ENCODE measurements at places on chromosomes 6 and 20.
A peak's percentile ranks its signal among the peaks of the same experiment; 100 is the strongest.

GRCh38 chr6:136408204-136408603 is 118.6 kb upstream of the BCLAF1 start:
- no peak for DNase-seq

DNA sequence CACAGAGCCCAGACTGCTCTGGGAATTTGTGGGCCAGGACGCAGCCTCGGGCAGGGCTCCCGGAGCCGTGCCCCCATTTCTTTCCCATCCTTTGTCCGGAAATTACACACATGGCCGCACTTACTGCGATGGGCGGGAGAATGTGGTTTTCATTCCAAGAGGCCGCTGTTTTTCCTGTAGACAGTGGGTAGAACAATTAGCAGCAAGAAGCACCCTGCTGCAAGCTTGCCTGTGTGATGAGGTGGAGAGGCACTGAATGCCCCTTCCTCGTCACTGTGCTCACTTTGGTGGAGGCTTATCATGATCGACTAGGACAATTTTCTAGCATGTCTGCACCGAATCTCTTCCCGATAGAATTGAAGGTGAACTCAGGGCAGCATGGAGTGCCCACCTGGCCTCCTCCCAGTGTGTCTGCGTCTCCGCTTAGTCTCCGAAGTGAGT is 102.8 kb downstream of the DACT2 start:
- DNase-seq, result no peak

DNA sequence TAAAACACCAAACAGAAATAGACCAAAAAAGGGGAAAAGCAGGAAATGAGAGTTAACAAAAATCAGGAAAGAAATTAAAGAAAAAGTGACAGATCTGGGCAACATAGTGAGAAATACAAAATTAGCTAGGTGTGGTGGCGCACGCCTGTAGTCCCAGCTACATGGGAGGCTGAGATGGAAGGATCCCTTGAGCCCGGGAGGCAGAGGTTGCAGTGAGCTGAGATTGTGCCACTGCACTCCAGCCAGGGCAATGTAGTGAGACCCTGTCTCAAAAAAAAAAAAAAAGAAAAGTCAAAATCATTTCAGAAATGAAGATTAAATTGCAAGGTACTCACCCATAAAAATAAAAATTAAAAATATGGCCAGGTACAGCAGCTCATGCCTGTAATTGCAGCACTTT is 13.0 kb upstream of the GRM4 start:
- DNase-seq, result no peak

DNA sequence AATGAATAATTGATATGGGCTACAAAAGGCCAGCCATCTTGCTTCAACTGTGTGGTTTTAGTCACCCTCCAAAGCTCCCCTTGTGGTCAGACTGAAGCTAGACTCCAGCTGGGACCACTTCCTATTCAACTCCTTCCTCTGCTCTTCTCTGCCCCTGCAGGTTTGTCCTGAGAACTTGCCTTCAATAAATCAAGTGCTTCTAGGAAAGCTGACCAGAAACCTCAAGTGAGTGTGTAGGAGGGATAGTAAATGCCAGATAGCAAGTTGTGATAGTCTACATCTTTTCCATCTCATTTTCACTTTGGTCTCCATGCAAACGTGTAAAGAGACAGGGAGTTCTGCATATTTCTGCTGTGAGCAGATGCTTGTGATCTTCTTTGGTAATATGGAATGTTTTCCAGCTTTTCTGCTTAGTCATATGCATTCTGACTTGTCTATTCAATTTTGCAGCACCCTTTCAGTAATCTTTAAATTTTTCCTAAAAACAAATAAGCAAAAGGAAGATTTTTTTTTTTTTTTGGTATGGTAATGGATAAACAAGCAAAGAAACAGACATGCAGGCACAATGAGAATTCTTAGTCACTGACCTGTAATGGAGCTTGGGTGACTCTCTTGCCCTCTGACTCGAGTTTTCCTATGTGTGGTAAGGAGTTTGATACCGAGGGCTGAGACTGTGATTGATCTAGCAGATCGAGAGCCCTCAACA is 201.3 kb upstream of the BTBD3 start:
- DNase-seq, result no peak

- no peak for DNase-seq
Observed at GRCh38 chr6:107658920-107659865, 164.9 kb downstream of the SCML4 start.

DNA sequence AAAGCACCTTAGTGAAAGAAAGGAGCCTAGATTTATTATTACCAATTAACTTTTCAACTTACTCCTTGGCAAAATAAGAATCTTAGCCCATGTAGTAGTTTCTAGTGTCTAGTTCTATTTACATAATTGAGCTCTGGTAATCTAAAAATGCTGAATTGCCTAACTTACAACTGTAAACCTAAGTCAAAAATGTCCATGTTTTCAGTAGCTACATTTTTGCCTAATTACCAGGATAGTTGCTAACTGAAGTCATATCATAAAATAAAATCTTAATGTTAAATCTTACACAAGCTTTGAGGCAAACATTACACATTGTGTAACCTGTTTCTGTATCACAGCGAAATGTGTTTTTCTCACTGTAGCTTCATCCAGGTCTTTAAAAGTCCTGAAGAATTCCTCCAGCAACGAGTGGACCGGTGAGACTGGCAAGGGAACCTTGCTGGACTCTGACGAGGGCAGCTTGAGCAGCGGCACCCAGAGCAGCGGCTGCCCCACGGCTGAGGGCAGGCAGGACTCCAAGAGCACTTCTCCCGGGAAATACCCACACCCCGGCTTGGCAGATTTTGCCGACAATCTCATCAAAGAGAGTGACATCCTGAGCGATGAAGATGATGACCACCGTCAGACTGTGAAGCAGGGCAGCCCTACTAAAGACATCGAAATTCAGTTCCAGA is 7.6 kb upstream of the CLDN20 start:
- no peak for DNase-seq

GRCh38 chr6:134689177-134689576 is 260.7 kb downstream of the ALDH8A1 start:
- no peak for DNase-seq

GRCh38 chr6:38579010-38579628 is 60.6 kb downstream of the BTBD9 start:
- DNase-seq, result no peak

- no peak for DNase-seq
Observed at GRCh38 chr6:146546443-146547043, 2.9 kb downstream of the RAB32 start.

DNA sequence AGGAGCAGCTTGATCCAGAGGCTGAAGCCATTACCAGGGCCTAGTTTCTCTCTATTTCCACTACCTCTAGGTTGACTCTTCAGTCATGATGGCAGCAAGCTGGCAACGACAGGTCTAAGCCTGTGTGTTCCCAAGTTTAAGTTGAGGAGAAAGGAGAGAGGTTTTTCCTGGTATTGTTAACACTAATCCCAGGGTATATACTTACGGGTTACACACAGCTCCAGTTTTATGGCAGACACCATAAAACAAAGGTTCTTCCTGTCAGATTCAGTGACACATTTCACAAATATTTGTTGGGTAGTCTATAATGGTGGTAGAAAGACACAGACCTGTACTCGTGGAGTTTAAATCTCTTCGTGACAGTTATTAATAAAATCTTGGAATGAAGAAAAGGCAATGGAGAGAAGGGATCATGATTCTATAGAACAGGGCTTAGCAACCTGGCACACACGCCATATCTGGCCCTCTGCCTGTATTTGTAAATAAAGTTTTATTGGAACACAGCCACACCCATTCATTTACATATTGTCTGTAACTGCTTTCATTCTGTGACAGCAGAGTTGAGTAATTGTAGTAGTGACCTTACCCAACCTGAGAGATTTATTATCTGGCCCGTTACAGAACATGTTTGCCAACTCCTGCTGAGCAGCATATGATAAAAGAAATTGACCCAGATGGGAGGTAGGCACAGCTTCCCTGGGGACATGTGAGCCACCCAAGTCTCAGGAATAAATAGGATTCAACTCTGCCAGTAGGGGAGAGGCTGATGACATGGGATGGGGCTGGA is 323.3 kb downstream of the CDH4 start:
- no peak for DNase-seq

- DNase-seq, result no peak
Observed at GRCh38 chr6:38282911-38283310, 356.8 kb downstream of the BTBD9 start.

DNA sequence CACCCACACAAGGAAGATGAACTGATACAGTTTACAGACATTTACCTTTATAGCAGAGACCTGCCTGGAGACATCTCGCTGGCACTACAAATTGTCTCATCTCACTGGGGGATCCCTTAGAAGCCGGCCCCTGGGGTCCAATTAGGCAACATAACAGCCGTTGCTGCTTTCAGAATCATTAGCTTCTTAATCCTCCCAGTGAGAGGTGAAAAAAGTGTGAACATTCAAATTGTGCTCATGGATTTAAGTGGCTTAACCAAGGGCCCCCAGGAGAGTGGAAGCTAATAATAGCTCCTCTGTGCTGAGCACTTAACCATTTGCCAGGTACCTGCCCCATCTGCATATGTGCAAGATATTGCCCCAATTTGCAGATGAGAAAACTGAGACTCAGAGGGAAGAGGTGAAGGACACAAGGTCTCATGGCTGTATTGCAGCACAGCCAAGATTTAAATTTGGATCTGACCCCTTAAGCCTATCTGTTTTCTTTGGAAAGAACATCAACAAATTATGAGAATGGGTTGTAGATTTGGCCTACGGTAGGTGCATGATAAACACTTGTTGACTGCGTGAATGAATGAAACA is 101.0 kb downstream of the EYA2 start:
- no peak for DNase-seq

GRCh38 chr20:59013959-59014608 is 5.1 kb upstream of the TUBB1 start:
- no peak for DNase-seq

DNA sequence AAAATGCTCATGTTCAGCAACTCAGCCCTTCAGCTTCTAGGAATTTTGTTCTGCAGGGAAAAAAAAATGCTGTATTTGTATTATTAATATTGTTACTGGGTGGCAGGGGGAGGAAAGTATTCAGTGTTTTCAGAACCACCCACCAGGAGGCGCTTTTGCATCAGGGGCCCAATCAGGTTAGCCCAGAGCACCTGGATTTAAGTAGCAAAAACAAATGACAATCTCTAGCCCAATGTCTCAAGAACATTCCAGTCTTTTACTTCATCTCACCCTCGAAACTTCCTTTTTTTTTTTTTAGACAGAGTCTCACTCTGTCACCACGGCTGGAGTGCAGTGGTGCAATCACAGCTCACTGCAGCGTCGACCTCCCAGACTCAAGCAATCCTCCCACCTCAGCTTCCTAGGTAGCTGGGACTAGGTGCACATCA is 635 bp upstream of the C20orf203 start:
- DNase-seq, result peak; percentile 37

GRCh38 chr6:28968476-28968875 is 36.6 kb downstream of the ZNF311 start:
- DNase-seq, result no peak

- DNase-seq, result no peak
Observed at GRCh38 chr6:152816055-152816454, 65.5 kb downstream of the VIP start.

DNA sequence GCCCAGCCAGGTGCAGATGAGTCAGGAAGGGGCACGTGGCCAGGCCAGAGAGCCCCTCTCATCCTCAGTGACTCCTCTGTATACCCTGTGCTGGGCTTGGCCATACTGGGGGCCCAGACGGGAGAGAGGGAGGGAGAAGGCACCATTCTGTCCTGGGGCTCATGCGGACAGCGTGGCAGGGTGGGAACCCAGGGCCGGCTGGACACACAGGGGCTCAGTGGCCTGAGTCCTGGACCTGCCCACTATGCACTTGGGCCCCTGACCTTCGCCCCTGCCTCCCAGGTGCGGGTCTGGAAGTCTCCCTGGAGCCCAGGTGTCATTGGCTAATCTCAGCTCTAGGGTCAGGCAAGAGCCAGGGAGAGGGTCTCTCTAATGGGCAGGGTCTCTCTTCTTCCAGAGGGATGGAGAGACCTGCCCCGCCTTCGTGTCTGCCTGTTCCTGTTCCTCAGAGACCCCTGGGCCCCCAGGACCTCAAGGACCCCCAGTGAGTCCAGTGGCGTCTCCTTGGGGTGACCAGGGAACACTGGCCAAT is 27.7 kb downstream of the COL20A1 start:
- DNase-seq, result no peak

- DNase-seq, result no peak
Observed at GRCh38 chr20:7883741-7884140, 56.5 kb downstream of the HAO1 start.

DNA sequence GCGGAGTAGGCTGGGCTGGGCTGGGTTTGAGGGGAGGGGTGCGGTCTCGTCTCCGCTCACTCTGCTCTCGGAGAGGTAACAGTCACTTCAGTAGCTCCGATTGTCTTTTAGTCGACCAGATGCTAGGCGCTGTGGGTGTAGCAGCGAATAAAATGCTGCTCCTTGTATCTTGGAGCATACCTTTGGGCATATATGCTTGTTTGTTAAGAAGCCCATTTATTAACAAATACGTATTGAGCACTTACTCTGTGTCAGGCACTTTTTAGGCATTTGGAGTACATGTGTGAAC is 545 bp downstream of the ACTR5 start:
- no peak for DNase-seq

- DNase-seq, result no peak
Observed at GRCh38 chr20:9838035-9838377, 870 bp downstream of the PAK5 start.

DNA sequence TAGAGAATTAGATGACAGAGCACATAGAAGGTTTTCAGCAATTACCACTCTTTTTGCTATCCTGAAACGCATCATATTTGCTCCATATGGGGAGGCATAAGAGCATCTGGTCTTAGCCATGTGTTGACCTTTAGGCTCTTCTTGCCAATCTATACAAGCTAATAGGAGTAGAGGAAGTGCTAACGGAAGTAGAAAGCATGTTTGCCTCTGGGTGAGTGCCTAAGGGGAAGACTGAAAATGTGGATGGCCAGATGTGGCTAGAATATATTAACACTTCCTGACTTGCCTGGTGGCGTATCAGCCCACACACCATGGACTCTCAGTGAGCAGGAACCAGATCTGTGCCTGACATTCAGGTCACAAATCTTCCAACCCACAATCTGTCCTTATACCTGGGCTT is 136.3 kb downstream of the LRRC1 start:
- no peak for DNase-seq

DNA sequence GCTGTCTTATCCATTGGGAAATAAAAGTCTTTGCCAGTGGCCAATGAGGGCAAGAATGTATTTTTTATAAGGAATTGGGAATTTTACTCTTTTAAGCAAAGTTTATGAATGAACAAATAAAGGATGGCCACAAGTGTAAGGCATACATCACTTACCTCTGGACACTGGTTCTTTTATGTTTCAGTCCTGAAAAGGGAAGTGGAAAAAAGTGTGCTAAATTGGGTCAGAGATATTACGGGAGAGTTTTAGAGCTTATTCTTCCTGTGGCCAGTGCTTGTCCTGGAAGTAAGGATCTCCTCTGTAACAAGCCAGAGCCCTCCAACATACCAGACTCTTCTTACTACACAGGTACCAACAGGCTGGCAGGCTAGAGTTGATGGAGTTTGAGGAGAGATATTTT is 22.5 kb upstream of the RIPK1 start:
- no peak for DNase-seq

- no peak for DNase-seq
Observed at GRCh38 chr20:58078741-58079522, 149.5 kb downstream of the ANKRD60 start.

GRCh38 chr20:33893314-33893713 is 82.2 kb downstream of the CHMP4B start:
- DNase-seq, result no peak

GRCh38 chr6:163346497-163346961 is 68.0 kb upstream of the QKI start:
- DNase-seq, result no peak

All from NK-92 treated with Interleukin-12 subunit alpha and Interleukin-12 subunit beta, amount 100 ng/mL, for 24 hours (cell line).